M059J (cell line): ENCODE measurements at places on chromosomes 16 and 17. TPM values are rescaled to one million over a fixed set of nuclear protein-coding genes. Genes with fewer than 3 reads are reported as not detected.

GP2 gene
- total RNA-seq = not detected in 2 replicates

USP43 gene
- total RNA-seq = 0.27 and 1.7 TPM in 2 replicates

DNA sequence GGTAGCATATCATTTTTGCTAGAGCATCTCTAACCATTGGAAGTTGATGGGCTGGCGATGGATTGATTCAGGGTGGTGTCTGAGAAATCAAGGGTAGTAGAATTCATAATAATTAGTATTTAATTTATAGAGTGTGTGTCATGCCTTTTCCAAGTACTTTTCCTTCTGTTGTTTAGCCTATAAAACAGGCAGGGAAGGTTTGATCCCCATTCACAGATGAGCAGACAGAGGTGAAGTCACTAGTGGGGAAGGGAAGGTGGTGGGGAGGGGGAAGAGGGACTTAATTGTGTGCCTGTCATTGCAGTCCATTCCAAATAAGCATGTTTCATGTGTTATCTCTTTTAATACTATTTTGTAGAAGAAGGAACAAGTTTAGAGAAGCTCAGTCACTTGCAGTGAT is 131.3 kb downstream of the MSI2 start:
- DNase-seq = no peak

DNA sequence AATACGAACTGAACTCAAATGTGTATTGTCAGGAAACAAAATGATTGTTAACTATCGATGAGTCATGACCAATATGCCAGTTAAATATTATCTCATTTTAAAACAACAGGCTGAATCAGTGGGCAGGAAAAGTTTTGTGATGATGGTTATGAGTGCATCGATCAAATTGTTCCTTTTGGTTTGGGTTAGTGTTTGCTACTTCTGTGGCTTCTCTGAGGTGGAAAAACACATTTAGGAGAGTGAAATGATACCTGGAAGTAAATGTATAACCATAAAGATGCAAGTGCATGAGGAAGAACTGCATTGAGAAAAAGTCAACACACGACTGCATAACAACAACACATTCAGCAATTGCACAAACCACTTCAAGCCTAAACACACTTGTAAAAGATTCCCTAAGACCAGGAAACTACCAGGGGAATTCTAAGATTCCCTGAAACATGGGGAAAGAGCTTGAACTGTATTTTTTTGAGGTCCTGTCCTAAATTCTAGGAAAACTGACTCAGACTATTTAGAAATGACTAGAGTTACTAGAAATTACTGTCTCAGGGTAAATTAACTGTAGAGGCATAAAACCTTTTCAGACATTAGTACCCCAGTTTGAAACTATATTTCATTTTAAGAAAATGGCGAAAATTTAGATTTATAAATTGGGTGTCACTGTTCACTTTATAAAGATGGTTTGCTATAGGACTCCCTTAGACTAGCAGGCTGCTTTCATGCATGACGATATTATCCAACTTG is 44.8 kb downstream of the CDYL2 start:
- DNase-seq = no peak

DNA sequence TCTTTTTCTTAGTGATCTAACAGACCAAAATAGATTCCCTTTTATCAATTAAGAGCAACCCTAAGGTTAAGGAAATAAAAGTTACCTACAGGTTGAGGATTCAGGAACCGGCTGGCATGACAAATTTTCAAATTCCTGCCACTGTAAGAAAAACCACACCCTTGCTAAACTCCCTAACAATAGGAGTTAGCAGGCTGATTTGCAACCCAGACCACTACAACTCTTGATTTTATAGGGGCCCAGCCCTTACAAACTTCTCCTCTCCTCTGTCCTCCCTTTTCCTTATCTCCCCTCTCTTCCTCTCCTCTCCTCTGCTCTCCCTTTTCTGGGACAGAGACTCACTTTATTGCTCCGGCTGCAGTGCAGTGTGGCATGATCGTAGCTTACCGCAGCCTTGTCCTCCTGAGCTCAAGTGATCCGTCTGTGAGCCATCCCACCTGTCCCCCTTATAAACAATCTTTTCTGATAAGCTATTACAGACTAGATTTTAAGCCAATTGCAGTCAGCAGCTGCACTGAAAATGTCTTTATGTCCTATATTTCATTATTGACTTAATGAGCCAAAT is 418.9 kb downstream of the CDH8 start:
- no peak for DNase-seq

PIGQ gene
- total RNA-seq = 35.9 and 43.8 TPM in 2 replicates

DNA sequence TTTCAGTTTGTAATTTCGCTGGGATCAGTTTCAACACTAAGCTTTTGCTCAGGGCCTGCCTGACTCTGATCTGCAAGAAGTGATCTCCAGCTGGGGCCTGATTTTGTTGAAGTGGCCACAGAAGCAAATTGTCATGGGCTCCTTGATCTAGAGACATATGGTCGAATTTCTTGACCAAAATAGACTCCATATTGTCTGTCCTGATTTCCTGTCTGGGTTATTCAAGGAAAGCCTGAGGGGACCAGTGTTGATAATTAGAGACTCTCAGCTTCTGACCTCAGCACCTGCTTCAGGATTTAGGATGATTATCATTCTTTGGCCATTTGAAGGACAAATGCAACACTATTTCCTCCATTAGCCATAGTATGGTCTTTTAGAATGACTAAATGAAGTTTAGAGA is 48.9 kb upstream of the MSI2 start:
- DNase-seq = no peak

DNA sequence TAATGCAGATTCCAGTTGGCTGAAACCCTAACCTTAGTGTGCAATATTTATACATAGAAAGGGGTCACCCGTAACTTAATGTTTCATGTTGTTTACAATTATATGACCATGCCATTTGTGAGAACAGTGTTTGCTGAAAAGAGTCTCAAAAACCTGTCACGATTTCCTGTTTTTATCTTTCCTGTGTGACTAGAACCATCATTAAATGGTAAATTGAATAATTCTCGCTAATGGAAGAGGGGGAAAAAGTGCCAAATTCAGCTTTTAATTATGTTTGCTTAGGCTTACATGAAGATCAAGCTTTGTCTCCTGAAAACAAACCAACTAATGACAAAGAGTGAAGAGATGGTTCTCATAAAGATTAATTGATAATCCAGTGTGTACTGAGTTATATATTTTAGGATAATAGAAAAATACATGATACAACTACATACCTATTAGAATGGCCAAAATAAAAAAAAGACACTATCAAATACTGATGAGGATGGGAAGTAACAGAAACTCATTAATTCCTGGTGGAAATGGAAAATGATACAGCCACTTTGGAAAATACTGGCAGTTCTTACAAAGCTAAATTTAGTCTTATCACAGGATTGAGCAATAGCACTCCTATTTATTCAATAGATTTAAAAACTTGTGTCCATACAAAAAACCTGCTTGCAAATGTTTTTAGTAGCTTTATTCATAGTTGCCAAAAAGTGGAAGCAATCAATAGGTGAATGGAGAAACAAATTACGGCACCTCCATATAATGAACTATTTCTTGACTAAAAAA is 141.7 kb downstream of the CDK5R1 start:
- DNase-seq = no peak

DNA sequence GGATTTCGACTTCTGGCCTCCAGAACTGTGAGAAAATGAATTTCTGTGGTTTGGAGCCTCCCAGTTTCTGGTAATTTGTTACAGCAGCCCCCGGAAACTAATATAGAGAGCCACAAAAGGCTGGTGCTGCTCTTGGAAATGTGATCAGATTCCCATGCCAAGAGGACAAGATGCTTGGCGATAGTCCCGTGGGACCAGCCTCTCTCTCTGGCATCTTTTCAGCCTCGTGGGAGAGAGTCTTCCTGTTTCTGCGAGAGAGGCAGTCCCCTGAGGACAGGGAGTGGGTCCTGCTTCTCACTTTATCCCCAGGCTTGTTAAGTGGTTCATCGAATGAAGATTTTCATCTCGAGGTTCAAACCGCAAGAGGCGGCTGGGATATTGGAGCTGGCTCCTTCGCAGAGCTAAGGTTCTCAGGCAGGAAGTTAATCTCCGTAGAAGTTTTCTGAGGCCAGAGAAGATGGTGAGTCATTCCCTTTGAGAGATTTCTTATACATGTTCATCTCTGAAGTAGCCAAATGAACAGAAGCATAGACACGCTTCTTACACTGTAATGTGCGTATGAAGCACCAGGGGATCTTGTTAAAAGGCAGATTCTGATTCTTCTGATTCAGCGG is 211.6 kb upstream of the SDK2 start:
- DNase-seq = peak; percentile 1

GRCh38 chr16:86761111-86762031 is 183.0 kb downstream of the FOXL1 start:
- DNase-seq = peak; percentile 41

GRCh38 chr16:86905302-86905701 is 327.0 kb downstream of the FOXL1 start:
- no peak for DNase-seq

CMTM1 gene
- total RNA-seq = 2.1 and 3.8 TPM in 2 replicates

ZNF624 gene
- total RNA-seq = 2.0 and 2.1 TPM in 2 replicates

GRCh38 chr16:87135246-87136030 is 181.8 kb downstream of the C16orf95 start:
- no peak for DNase-seq

ZNF469 gene
- total RNA-seq = 0.32 and 0.37 TPM in 2 replicates

P2RX1 gene
- not detected in 2 replicates for total RNA-seq

DNA sequence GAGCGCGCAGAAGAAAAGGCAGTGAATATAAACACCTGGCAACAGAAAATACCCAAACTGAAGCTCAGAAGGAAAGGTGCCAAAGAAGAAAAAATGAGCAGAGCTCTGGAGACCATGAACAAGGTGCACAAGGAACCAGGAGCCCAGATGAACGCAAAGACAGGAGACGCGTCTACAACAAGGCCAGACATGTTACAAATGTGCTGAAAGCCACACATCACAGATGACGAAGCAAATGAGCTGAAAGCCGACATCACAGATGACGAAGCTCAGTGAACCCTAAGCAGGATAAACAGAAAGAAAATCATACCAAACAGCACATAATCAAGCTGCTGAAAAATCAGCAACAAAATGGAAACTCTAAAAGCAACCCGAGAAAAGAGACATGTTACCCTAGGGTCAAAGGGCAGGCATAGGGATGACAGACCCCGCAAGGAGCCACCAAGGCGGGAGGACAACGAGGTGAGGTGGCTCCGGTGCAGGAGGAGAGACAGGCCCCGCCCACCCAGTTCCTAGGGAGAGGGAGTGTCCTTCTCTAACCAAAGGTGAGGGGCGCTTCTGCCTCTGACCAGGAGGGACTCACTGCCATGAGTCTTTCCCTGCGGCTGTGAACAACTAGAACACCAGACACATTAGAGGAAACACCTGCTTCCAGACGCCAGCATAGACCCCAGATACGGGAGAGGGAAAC is 39.1 kb downstream of the CCDC57 start:
- no peak for DNase-seq

OR1F1 gene
- total RNA-seq = 0.15 TPM in 1 of 2 replicates, not detected in the other

GRCh38 chr17:4184811-4185210 is 41.8 kb downstream of the CYB5D2 start:
- DNase-seq = no peak

- DNase-seq = no peak
These were observed 9.9 kb upstream of the EDC4 start for GRCh38 chr16:67862623-67863583.

- DNase-seq = no peak
These were observed 8.8 kb downstream of the SNRNP25 start for GRCh38 chr16:62283-62967.

- DNase-seq = no peak
These were observed 307.8 kb upstream of the CDH11 start for GRCh38 chr16:65429504-65430181.

GLP2R gene
- 1.7 and 2.5 TPM in 2 replicates for total RNA-seq

TTC19 gene
- total RNA-seq = 20.6 and 23.7 TPM in 2 replicates

GRCh38 chr17:20253323-20253722 is 214.0 kb downstream of the LGALS9B start:
- no peak for DNase-seq

DNA sequence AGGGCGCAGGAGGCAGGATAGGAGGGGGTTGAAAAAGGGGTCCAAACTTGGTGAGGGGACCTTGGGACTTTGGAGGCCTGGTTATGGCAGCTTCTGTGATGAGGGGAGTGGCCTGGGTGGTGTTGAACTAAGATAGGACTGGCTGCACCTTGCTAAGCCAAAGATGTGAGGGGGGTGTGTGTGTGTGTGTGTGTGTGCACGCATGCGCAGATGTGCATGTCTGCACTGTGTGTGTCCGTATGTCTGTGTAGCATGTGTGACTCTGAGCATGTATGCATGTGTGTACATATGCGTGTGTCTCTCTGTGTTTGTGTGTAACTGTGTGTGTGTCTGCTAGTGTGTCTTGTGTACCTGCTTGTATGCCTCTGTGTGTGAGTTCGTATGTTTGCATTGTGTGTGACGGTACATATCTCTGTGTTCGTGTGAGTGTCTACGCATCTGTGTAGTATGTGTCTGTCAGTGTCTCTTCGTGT is 4.1 kb downstream of the SLC16A5 start:
- DNase-seq = no peak

- DNase-seq = no peak
These were observed 341 bp downstream of the PCYT2 start for GRCh38 chr17:81910840-81911276.

DNA sequence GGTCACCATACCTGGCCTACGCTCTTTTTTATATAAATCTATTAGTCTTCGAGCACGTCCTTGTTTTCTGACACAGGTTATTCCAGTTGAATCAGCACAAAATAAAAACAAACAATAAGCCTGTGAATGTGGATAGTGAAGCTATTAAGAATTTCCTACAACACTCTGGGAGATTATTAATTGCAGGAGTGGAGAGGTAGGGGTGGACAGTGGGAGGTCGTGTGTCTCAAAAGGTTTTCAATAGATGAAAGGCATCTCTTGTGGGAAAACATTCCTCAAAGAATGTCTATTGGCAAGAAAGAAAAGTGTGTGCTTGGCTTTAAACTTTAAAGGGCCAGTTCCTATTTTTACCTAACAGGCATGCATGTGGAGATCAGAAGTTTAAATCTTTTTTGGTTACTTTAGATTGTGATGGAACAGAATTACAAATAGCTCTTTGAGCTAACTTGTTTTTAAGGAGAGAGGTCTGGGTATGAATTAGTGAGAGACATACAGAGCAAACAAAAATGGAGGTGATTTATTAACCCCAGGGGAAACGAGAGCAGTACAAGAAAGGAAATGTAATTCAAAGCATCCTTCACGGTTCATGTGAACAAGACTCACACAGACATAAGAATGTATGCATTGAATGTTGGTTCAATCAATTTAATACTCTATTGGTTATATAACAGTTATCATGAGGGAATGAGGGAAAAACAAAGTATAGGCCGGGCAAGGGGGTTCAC is 9.0 kb downstream of the SMYD4 start:
- DNase-seq = no peak

DNA sequence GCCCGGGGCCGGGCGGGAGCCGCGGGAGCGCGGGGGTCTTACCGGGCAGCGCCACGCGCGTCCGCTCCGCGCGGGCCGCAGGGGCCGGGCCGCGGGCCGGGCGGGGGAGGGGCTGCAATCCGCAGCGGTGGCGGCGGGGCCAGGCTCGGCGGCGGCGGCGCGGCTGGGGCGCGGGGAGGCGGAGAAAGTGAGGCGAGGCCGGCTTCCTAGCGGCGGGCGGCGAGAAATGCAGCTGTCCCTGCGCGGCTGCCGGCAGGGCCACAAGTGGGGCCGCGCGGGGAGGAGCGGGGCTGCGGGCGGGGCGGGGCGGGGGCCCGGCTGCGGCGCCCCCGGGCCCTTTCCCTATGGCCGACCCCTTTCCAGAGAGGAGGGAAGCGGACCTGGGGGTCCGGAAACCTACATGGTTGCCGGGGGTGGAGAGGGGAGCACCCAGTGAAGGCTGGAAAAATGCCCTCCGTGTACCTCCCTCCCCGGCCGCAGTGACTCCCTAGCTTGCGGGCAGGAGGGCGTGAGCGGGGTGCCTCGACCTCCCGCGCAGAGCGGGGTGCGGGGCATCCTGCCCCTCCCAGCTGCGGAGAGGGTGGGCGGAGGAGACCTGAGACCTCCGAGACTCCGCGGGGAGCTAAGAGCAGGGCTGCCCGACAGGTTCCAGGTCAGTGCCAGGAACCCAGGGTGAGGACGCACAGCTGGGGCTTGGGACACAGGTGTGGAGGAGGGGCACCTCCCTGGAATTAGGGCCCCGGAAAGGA is at the start of gene CUEDC1:
Gene CUEDC1, minus strand, starts transcription at position 230 of the 749 bp plus-strand sequence. CDS start 69,848 bp downstream, outside the sequence.
- peak; percentile 55 for DNase-seq
